ENCODE measurements at places on chromosomes 12 and 14.
A peak's percentile ranks its signal among the peaks of the same experiment; 100 is the strongest.

DNA sequence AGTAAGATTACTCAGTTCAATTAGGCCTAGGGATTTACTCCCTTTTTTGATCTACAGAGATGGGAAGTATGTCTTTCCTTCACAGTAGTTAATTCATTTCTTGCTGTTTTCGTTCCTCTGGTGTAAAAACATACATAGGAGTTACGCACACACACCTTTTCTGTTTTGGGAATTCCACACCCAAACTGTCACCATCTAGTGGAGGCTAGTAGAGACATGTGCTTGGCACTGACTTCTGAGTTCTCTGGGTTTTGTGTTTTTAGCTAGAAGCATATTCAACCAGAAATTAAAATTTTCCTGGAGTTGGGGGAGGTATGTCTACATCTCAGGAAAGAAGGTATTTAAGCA, 1.4 kb downstream of the SUSD6 start:
- DNase-seq = no peak

- no peak for DNase-seq
These were observed 42.2 kb downstream of the SMUG1 start for GRCh38 chr12:54146506-54147145.

- DNase-seq = no peak
These were observed 3.2 kb downstream of the BIN2 start for GRCh38 chr12:51320695-51321320.

GRCh38 chr12:44225149-44225510, 389.2 kb downstream of the TMEM117 start:
- DNase-seq = no peak

DNA sequence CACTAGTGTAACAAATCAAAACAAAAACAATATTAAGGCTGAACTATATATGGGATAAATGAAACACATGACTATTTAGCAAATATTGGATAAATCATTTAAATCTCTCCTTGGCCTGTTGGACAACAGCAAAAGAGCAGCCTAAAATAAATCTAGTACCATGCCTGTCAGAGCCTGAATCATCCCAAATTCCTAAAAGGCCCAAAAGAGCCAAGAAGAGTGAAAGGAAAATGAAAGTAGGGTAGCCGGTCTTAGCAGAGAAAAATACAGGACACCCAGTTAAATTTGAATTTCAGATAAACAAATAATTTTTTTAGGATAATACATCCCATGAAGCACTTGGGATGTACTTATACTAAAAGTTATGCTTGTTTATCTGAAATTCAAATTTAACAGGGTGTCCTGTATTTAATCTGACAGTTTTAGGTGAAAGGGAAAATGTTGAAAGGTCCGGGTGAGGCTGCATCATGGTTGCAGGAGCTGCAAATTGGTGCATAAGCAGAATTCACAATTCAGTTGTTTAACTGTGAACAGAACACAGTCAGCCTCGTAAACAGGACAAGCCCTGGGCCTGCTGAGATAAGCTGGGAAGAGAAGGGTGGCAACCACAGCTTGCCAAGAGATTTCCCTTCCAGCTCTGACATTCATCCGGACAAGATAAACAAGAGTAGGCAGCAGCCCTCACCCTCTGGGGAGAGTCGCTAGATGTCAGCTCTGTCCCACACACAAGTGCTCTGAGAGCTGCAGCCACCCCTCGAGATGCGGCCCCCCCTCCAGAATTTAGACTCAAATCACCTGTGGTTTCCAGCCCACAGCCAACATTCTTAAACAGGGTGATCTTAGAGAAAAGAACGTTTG, 30.3 kb downstream of the DMAC2L start:
- no peak for DNase-seq

GRCh38 chr14:76106188-76106587, 45.5 kb upstream of the GPATCH2L start:
- DNase-seq = no peak

- peak; percentile 29 for DNase-seq
These were observed 411.9 kb downstream of the FUT8 start for GRCh38 chr14:65824285-65824977.

- DNase-seq = no peak
These were observed 35.3 kb downstream of the PSMC1 start for GRCh38 chr14:90291699-90292098.

- DNase-seq = no peak
These were observed 61.7 kb upstream of the BCL2L14 start for GRCh38 chr12:12008931-12009611.

DNA sequence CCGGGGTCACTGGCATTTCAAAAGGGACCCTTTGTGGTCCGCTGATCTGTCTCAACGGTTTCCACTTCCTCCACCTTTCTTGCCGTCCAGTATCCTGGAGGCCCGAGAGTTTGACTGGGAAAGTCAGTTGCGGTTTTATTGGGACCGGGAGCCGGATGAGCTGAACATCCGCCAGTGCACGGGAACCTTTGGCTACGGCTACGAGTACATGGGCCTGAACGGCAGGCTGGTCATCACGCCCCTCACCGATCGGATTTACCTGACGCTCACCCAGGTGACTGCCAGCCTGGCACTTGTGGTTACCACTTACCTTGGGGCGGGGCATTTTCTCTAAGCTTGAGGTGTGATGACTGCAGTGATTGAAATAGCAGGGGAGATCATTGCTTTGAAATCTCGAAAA, 83.8 kb downstream of the DNAH10 start:
- DNase-seq = no peak

- DNase-seq = no peak
These were observed 38.5 kb upstream of the SLC6A15 start for GRCh38 chr12:84950971-84951546.

DNA sequence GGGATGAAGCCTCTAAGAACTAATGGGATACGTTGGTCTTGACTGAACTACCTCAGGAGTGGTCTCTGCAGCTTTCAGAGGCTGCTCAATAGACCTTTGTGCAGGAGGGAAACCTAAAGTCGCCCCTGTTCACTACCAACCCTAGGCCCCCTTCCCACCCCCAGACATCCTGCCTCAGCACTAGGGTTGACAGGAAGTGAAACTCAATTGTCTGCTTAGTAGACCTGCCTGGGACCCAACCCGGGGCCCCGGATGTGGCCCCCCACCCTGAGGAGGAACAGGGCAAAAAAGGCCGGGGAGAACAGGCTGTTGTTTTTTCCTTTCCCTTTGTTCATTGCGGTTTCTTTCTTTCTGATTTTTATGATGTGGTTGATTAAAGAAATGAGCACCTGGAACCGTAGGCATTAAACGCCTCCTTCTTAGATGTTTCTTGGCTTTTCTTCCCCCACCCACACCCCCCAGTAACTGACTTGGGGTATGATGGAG, 1.6 kb upstream of the DGKA start:
- DNase-seq = peak; percentile 82

GRCh38 chr14:81682701-81683100, 149.0 kb upstream of the SEL1L start:
- DNase-seq = no peak

DNA sequence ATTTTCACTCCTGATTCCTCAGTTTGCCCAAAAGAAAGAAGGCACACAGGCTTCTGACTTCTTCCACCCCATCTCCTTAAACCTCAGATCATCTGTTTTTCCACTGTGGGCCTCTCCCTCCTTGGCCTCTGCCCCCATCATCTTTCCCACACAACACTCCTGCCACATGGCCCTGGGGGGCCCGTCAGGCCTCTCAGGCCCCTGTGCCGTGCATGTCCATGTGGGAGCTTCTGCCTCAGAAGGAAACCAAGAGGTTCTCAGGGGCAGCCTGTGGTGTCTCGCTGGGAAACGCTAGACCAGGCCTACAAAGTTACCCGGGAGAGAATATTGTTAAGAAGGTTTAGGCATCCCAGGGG, 8.0 kb downstream of the KLHL33 start:
- no peak for DNase-seq

GRCh38 chr14:73861073-73861472, 9.4 kb downstream of the PTGR2 start:
- no peak for DNase-seq

DNA sequence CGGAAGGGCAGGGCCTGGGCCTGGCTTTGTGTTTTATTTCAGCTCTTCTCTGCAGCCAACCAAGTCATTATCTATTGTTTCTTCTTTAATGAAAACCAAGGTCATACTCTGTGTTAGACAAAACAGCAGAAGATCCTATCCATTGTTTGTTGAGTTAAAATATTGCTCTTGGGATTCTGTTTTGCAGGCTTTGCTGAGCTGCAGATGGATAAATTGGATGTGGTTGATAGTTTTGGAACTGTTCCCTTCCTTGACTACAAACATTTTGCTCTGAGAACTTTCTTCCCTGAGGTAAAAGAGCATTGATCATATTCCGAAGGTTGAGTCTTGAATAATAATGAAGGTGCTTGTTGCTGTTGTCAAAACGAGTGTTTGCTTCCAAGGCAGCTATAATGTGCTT, 106.6 kb downstream of the PLXNC1 start:
- no peak for DNase-seq

DNA sequence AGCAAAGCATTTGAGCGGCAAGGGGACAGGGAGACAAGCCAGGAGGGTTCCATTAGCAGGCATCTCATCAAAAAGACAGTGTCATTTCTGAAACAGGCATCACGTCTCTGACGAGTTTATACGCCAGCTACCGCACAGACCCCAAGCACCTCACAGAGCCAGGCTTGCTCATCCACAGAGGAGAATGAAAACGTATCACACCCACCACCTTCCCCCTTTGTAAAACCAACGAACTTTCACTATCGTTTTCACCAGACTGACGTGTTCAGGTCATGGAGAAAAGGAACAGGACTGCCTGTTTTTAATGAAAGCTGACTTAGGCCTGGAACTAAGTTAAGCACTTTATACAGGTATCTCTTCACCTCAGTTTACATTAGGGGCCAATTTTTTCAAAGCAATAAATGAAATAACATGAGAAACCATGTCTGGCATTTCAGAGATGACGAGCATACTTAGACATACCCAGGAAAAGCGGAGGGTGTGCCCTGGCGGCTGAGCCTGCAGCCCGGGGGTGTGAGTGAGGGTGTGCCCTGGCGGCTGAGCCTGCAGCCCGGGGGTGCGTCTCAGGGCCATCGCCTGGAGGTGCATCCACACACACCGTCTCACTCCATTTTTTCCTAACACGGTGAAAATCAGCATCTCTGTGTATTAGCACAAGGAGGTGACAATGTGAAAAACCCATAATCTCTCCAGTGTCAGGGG, 41.9 kb downstream of the STX2 start:
- peak; percentile 27 for DNase-seq

- DNase-seq = no peak
These were observed 207.9 kb downstream of the NUAK1 start for GRCh38 chr12:105930557-105931503.

DNA sequence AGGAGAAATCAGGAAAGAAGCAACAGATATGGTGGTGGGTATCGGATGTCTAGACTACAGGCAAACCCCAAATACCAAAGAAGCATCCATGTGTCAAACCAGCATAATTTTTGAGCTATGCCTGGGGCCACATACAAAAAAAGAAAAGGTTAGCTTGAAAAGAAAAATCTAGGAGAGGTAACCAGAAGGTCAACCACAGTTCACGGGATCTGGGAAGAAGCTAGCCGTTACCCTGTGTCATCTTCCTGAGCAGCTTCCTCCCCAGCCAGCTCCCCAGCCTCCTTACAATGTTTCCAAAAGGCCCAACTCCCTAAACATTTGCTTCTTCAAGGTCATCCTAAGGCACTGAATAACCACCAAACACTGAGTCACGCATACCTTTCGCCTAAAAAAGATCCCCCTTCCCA, 3.1 kb downstream of the SINHCAF start:
- no peak for DNase-seq

- no peak for DNase-seq
These were observed 28.5 kb downstream of the NOPCHAP1 start for GRCh38 chr12:105014603-105015002.

DNA sequence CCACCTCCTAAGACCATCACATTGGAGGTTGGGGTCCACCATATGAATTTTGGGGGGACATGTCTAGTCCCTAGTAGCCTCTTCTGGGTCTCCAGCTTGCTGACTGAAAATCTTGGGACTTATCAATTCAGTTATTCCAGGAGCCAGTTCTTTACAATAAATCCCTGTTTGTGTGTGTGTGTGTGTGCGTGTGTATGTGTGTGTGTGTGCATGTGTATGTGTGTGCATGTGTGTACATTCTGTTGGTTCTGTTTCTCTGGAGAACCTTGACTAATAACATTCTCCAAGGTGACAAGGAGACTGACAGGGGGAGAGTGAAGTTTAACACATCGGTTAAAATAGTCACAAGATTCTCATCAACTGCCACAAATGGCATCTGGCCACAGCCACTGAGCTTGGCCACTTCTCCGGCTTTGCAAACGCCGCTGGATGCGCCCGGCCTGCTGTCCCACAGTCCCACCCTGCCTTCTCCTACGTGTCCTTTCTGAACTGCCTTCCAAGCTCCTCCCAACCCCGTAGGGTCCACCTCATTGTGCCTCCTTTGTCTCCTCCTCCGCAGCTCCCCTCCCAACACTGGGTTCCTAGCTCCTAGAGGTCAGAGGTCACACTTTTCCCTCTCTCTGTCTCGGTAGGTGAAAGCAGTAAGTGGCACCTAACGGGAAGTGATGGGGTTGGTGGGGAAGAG, 88.1 kb upstream of the DIO3 start:
- DNase-seq = no peak

GRCh38 chr12:115375186-115375991, 691.4 kb upstream of the TBX3 start:
- DNase-seq = no peak

DNA sequence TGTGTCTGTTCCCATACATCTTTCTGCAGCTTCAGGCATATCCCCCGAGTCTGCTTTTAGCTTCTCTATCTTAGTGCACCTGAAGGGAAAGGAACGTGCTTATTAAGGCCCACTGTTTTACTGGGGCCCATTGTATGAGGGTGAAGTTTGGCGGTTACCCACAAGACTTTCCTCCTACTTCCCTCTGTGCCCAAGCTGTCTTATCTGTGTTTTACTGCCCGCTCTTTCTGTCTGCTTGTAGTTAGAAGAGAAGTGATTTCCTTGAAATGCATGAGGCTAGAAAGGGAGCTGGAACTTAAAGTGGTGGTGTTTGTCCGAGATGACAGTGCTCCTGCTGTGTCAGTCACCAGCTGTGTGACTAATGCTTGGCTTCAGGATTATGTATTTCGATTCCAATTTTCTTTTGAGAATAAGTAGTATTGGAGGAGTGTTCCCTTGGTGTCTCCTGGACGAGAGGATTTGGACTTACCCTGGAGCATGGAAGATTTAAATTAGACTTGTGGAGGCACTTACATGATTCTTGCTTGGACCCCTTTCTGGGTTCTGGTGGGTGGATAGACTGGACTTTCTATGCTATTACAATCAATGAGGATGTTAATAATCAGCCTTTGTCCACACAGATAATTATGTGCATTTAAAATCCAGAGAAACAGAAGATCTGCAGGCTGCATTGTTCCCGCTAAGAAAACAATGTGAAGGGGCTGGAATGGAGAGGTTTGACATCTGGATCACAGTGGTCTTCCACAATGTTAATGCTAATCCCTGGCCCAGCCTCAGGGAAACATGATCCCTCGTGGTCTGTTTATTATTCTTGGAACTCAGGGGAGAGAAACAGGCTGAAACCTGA, 13.9 kb upstream of the KRT86 start:
- no peak for DNase-seq

GRCh38 chr12:102010265-102010994, 51.4 kb downstream of the WASHC3 start:
- no peak for DNase-seq

Data from stimulated activated CD4-positive, alpha-beta T cell treated with anti-CD3 and anti-CD28 coated beads, Interleukin-1b, Interleukin-23, amount 100 ng/mL, for 24 hours (primary cell).